ENCODE measurements at places on chromosomes 4 and X.

DNA sequence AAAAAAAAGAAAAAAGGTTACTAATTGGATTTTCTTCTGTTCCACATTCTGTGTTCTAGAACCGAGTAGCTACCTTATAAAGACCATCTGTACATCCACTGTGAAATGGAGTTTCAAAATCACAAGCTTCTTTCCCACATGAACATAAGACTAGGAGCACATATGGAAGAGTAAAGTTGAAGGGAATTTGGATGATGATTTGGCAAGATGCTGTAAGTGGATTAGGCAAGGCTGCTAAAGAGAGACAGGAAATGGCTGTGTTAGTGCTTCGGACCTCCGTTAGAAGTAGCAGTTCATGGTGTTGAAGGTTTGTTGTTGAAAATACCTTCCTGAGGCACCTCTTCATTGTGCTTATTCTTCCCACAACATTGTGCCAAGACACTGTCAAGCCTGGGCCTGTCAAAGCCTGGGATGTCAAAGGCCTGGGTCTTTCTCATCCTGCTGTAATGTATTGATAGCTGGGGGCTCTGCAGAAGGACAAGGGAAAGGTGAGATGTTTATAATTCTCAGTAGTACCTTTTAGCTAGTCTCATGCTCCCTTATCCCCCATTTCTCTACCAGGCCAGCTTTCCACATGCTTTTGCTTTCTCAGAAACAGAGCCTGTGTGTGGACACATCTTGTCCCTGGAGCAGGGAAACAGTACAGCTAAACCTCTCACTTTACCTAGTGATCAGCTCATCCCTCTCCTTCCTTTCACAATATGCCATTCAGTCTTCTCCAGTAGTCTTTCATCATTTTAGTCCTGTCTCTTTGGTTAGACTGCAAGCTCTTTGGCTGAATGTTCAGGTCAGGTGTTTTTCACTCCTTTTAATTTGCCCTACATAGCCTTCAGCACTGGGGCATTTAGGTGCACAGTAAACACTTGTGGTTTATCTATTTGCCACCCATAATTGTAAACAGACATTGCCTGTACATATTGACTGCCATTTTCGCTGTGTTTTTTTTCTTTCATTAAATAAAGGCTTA lies 37.9 kb upstream of the CYP2U1 start:
- no peak for DNase-seq

- no peak for DNase-seq
These were observed 74.6 kb downstream of the RASL11B start for GRCh38 chr4:52936729-52937128.

- no peak for DNase-seq
These were observed 67.4 kb downstream of the EGF start for GRCh38 chr4:109979920-109980717.

GRCh38 chr4:10129196-10130177 lies 12.9 kb upstream of the WDR1 start:
- DNase-seq: no peak

GRCh38 chr4:150577796-150578195 lies 4.2 kb upstream of the MAB21L2 start:
- no peak for DNase-seq

DNA sequence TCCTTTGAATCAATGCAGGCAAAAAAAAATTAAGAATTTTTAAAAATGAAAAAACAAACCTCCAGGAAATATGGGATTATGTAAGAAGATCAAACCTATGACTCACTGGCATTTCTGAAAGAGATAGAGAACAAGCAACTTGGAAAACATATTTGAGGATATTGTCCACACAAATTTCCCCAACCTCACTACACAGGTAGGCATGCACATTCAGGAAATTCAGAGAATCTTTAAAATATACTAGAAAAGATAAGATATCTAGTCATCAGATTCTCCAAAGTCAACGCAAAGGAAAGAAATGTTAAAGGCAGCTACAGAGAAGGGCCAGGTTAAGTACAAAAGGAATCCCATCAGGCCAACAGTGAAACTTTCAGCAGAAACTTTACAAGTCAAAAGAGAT lies 85.6 kb downstream of the ANTXR2 start:
- no peak for DNase-seq

- DNase-seq: no peak
These were observed 5.4 kb upstream of the NEUROG2 start for GRCh38 chr4:112521123-112522023.

DNA sequence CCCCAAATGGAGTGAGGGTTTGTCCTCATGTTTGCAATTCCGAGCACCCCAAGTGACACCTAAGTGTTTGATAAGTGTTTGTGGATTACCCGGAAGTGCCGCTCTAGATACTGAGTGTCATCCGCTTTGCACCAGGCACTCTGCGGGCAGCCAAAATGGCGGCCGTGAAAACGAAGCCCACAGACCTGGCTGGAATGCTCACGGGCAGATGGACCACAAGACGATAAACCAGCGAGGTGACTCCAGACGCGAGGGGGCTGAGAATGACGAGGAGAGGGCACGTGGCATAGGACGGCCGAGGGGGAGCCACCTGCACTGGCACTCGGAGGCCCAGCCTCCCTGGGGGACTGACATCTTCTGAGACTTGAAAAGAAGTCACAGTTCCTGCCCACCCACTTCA lies 51.0 kb downstream of the PPP2R2C start:
- DNase-seq: no peak

DNA sequence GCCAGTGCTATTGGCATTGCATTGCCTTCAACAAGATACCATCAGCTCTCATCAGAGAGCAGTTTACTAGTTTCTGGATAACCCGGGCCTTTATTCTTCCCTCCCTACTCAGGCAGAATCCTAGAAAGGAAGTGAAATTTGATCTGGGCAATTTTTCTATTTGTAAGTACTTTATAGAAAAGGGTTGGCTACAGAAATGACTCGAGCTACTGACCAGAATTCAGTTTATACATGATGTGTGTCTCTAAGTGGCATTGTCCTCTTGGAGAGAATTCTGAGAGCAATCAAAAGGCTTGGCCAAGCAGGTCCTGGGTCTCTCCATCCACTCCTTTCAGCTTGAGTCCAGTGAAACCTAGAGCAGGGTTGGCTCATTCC lies 192.7 kb upstream of the LEF1 start:
- no peak for DNase-seq

DNA sequence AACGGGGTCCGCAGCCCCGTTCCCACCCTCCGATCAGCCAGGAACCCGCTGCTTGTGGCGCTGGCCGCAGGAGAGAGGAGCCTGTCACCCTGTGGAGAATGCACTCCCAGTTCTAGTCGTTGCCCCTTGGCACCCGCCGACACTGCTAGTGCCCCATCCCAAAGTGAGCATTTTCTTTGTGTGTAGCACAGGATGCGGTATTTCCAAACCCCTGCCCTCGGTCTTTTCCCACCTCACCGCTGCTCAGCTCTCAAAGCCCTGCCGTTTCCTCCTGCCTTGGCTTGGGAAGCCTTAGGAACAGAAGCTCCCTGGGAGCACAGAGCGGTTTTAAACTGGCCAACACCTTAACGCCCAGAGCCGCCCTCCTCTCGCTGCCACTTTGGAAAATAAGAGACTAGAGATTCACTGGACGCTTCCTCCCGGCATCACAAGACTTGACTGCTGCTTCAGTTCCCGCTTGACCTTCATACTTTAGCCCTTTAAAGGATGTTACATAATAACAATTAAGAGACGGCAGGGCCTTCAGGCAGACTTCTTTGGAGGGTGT lies 772 bp downstream of the CYP4V2 start:
- no peak for DNase-seq

DNA sequence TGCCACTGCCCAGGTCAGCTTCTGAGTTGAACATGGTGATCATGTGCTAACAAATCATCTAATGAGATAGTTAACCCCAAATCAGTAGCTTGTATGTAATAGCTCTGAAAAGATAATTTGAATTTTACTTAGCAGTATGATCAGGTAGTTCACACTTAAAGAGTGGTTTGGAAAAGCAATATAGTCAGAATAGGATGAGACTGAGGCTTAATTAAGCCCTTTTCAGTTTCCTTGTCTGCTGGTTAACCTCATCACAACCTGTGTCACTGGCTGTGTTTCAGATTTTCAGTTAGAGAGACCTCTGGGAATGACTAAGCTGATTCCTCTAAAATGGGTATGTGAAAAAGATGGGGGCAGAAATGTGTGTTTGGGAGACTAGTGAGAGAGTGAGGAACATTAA lies 38.1 kb downstream of the GPR174 start:
- DNase-seq: no peak

DNA sequence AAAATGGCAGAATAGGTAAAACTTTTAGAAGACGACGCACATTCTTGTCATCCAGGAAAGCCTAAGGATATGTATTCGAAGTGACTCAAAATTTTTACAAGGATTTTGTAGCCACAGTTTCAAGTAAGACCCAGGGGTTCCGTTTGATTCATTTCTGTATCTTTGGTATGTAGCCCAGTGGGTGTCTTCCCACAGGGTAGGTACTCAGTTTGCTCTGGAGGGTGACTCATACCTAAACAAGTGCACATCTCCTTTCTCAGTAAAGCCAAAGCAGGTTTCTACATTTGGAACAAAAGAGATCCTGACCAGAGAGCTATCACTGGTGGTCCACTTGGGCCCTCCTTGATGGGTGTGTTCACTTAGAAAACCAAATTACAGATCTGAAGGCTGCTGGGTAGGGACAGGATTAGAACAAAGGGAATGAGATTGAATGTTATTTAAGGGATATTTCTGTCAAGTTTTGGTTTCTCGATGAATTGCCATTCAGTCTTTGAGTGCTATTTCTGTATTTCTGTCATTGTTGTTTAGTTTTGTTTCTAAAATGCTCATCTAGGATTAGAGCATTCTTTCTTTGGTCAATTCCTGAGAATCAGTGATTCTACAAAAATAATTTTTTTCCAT lies 56.1 kb downstream of the PLS3 start:
- DNase-seq: no peak

GRCh38 chr4:141705747-141706377 lies 69.5 kb downstream of the IL15 start:
- DNase-seq: no peak

DNA sequence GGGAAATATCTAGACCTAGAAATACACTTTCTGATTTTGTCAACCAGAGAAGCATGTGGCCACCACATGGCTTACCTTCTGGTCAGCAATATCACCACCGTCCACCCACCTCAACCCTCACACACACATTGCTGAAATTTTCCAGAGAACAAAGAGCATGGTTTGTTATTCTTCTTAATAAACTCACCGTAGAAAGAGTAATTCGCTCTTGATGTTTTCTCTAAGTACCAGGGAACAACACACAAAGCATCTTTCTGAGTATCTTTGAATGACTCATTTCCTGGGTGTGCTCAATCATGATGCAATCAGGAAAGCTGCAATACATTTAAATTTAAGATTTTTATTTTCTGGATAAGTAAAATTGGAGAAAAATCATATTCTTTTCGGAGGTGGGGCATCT lies 24.7 kb upstream of the LRAT start:
- no peak for DNase-seq
